Suppressor macrophage treated with lipopolysaccharide for 1 hour (primary cell): ENCODE measurements at places on chromosomes 12 and 14.

- no peak for DNase-seq
Observed at GRCh38 chr14:99549684-99550083, 54.3 kb downstream of the CCDC85C start.

DNA sequence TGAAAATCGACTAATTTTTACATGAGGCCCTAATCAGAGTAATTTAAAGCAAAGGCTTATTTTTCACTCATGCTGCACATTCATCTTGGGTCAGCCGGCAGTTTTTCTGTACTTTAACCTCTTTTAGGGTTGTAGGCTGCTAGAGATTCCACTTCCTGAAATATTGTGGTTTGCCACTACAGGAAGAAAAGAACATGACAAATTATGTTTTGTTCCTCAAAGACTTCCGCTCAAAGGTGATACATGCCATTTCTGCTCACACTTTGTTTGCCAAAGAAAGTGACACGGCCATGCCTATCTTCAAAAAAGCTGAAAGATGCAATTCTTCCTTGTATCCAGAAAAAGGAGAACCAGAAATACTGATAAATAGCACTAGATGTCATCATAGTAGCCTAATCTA is 183.4 kb upstream of the PPFIA2 start:
- peak; percentile 69 for DNase-seq

GRCh38 chr14:99539491-99539890 is 58.3 kb downstream of the CCNK start:
- DNase-seq = no peak

DNA sequence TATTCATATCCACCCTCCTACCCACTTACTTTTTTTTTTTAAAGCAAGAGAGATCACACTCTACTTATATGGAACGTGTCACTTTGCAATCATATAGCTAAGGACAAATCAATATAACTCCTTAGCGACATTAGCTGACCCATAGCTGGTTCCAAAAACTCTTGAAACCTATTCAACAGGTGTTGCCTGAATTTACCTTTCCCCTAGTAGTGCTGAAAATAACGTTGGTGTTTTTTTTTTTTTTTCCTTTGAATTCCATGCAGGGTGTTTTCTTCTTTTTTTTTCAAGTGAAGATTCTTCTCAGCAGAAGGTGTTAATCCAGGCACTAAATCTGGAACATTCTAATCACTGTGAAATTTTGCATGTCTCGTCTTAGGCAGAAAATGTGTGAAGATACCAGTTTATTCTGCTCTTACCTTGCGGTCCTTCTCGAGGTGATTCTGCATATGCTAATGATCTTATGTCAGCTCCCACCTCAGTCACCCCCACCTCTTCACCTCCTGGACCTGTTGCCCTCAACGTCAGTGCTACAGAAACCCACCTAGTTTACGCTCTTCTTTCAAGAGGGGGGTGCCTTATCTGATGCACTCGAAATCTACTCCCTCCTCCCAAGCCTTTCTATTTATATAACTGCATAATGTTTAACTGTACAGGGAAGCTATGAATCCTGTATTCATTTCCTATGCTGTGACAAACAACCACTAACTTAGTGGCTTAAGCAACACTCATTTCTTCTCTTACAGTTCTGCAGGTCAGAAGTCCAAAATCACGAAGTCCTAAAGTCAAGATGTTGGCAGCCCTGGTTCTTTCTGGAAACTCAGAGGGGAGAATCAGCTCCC is 7.1 kb upstream of the VPS37B start:
- DNase-seq = no peak

DNA sequence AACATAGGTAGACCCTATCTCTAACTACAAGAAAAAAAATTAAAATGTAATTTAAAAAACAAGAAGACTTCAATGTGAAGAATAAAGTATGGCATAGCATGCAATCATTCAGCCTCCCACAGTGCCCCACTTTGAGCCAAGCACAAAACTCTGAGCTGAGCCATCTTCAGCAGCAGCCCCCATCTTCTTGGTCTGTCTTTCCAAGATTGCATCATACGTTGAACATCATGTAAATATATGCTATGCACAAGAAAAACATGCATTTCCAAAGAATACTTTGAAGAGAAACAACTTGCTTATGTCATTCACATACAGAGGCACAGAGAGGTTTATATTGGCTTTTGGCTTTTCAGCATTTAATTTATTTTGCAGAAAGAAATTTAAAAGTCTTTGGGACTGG is 105.8 kb upstream of the TMPO start:
- DNase-seq = peak; percentile 60

- DNase-seq = no peak
Observed at GRCh38 chr14:64208981-64209380, 85.2 kb downstream of the ESR2 start.

DNA sequence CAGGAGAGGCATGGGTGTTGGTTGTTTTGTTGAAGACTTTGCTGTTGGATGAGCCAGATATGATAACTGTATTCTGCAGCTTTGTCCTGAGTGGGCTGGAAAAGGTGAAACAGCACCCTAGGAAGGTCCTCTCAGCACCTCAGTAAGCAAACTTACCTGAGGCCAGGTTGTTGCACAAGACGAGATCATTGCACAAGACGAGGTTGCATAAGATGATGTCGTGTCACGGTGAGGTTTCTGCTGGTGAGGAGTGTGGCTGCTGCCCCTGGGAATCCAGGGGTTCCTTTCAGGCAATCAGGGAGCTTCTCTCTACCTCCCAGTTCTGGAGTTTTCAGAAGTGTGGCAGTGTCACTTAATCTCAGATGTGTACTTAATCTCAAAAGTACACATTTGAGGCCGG is 85.6 kb downstream of the GLT1D1 start:
- no peak for DNase-seq

DNA sequence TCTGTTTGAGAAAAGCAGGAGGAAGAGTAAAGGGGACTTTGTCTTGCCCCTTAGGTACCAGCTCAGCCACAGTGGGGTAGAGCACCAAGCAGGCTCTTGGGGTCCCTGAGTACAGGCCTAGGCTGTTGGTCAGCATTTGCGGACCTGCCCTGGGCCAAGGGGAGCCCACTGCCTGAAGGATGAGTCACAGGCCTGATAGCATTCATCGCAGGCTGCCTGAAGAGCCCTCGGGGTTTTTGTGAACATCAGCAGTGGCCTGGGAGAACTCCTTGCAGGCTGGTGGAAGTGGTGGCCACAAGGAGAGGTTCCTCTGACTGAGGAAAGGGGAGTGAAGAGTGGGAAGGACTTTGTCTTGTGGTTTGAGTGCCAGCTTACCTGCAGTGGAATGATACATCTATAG is 25.0 kb upstream of the P2RX7 start:
- no peak for DNase-seq

DNA sequence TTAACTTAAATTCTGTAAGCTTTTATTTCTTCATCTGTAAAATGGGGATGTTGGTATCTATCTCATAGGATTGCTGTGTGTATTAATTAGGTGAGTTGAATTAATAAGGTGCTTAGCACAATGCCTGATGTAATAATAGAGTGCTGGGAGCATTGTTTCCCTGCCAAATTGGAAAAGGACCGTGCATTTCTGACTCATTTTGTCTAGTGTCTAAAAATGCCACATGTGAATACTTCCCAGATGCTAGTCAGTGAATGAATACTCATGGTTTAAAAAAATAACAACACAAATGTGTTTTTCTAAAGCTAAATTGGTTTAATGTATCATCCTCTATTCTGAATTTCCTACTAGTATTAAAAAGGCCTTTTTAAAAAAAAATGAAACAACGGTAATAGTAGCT is 45.4 kb upstream of the NEDD1 start:
- DNase-seq = no peak

DNA sequence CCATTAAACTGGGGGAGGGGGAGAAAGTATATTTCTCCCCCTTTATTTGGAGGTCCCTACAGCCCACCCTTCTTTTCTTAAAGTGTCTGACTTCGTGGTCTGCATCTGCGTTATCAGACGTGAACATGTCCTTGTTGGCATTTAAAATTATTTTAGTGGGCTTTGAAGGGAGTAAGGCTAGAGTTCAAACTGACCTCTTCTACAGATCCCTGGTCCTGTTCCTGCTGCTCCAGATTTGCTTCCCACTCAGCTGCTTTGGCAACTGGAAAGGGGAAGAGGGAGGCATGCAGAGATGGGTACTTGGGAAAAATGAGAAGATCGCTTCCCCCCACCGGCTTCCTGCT is 611 bp upstream of the SIX6 start:
- no peak for DNase-seq

DNA sequence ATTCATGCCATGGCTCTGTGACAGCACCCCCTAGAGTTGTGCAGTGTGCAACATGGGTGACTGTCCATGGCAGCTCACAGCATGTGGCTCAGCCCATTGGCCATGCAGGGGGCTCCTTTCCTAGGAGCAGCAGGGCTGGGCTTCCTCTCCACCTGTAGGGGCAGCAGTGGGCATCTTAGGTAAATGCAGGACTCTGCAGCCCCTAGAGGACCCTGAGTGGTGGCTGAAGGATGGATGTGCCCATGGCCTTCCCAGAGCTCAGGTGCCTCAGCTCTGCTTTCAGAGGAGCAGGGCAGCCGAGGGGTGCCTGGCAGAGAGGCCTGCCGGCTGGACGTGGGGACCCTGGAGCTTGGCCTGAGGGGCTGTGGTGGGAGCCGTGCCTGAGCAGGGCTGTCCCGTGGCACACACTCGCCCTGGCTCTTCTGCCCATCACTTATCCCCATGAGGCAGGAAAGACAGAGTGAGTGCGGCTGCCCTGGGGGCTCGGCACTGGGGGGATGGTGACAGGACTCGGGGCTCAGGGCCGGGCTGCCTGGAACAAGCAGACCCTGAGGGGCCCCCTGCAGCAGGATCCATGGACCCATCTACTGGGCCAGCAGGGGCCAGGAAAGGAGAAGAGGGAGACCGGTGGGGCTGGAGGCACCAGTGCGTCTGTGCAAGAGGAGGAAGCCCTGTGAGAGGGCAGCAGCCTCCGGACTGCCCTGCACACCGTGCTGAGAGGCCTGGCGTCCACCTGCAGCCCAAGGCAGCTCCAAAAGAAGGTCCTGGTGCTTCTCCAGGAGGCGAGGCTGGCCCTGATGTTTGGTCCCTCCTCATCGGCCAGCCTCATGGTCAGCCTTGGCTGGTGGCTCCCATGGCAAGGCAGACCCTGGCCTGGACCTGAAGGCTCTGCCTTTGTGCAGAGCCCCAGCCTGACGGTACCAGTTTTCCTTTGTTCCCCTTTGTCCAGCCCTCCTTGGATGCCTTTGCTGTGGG is 7.6 kb downstream of the ADSS1 start:
- no peak for DNase-seq

DNA sequence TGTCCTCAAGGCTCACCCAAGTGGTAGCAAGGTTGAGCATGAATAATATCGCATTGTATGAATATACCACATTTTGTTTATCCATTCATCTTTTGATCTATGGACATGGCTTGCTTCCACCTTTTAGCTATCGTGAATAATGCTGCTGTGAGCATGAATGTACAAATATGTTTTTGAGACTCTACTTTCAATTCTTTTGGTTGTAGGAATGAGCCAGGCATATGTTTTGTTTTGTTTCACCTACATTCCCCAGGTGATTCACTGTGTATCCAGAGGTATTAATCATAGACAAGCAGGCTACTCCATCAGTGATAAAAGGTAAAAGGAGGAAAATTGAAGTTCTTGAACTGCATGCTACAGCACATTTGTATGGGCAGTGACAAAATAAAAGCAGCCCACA is 35.8 kb downstream of the CDKL1 start:
- no peak for DNase-seq

GRCh38 chr12:102939670-102940222 is 17.7 kb upstream of the ASCL1 start:
- DNase-seq = no peak

DNA sequence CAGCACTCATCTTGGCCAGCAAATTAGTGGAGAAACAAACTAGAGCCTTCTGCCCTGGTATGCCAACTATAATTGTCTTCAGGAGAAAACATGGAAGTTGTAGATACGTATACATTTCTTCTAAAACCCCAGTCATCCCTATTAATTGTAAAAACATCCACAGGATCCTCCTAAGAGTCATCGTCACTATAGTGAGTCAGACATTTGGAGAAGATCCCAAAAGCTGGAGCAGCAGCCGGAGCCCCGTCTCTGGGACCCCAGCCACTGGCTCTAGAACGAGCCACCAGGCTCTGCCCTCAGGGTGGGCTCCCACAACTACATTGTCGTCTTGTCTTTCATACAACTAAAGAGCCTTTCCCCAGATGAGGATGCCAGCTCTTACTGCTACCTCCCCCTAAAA is 15.5 kb downstream of the PRKAB1 start:
- no peak for DNase-seq

- DNase-seq = peak; percentile 22
Observed at GRCh38 chr12:97246368-97246767, 216.2 kb upstream of the RMST start.

DNA sequence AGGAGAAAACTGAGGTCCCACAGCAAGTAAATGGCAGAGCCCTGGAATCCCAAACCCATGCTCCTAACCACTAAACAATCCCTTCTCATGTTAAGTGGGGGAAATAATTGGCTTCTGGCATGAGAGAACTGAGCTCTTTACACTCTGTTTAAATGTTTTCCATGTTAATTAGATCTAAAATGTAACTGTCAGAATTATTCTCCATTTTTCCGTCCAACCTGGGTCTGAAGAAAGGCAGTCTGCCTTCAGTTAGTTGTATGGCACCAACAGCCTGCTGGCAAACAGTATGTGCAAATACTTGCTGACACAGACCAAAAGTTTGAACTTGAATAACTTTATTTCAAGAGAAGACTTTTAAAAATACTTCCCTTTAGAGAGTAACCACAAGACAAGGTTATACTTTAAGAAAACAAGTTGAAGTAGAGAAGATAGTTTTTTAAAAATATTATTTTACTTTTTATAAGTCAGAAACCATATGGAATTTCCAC is 59.7 kb downstream of the E2F7 start:
- no peak for DNase-seq

DNA sequence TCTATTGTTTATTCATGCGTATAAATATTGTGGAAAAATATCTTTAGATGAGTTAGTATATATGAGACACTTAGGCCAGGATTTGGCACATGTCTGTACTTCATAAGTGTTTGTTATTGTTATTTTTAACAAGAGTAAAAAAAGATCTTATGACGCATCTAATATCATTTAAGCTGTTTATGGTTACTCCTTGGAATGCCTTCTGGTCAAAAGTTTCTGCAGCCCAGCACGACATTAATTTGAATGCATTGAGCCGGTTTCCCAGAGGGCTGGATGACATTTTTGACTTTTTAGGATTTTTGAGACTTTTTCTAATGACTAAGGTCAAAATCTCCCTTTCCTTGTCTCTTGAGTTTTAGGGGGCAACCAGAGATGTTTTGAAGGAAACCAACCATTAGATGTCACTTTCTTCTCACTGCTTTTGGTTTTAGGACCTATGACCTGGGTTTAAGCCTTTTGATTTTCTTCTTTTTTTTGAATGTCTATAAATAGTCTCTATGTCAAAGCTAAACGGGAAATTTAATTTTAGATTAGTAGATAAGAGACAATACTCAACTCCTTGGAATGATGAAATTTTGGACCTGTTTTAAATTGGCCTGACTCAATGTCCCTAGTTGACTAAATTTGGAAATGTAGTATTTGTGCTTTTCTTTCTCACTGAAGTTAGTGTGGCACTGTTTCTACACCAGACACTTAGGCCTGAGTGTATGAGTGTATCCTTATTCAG is 215.5 kb downstream of the AEBP2 start:
- DNase-seq = no peak
